ENCODE measurements at places on chromosomes 5 and 9. TPM values are rescaled to one million over a fixed set of nuclear protein-coding genes. Genes with fewer than 3 reads are reported as not detected.
A peak's percentile ranks its signal among the peaks of the same experiment; 100 is the strongest.

MRPL50 gene
- total RNA-seq = 33.9 TPM

- no peak for DNase-seq
Measured at GRCh38 chr9:75918154-75918553, 27.7 kb downstream of the PCSK5 start.

LRRTM2 gene
- 2.1 TPM for total RNA-seq

DNA sequence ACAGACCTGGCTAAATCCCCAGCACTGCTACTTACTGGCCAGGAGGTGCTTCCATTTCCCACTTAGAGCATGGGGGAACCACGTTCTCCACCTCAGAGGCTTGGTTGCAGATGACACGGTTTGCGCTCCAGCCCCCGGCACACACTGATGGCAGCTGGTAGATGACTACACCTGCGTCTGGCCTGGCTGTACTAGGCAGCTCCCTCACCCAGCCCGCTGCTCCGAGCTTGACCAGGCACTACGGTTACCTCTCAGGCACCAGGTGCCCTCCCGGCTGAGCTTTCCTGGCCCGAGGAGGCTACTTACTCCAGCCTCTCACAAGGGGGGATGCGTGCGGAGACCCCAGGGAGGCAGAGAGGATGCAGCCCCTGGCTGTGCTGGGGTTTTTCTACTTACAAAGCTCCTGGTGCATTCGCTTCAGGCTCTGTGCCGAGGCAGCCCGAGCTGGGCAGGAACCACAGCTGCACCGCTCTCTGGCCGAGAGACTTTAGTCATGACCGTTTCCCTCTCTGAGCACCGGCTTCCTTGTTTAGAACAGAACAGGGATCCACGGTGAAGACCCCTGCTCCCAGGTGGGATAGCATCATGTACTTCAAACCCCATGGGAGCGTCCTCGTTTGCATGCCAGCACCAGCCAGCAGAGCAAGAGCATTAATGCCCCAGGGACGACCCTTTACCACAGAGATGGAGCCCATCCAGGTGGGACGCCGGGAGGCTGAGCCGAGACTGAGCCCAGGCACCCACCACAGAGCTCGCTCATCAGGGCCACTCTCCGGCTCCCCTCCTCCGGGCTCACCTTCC, 7.6 kb upstream of the GBGT1 start:
- no peak for DNase-seq

GRCh38 chr5:55159763-55160492, at the start of gene GPX8:
Gene GPX8 (plus strand): TSS chr5:55160171. CDS start chr5:55160193, 22 bp downstream.
- peak; percentile 86 for DNase-seq

- no peak for DNase-seq
Measured at GRCh38 chr5:81850501-81851357, 99.8 kb upstream of the SSBP2 start.

C7 gene
- 4.0 TPM for total RNA-seq

FBXW2 gene
- 26.4 TPM for total RNA-seq

DNA sequence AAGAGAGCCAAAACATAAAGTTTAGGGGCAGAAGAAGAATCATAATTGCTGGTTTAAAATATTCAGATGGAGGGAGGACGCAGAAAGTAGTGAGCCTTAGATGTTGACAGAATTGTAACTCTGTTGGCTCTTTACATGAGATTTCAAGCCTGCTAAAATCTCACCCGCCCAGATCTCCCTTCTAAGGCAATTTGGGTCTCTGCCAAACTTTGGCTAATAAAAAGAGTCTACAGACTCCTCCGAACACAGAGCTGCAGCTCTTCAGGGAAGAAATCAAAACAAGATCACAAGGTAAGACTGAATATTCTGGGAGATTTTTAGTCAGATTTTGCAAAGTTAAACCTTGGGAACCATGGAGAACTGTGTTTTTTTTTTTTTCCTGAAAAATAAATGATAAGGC, at the start of gene IL33:
IL33 (plus strand) TSS at position 246 of the 400 bp plus-strand sequence. CDS start 25,888 bp downstream, outside the sequence.
- DNase-seq = no peak

- DNase-seq = no peak
Measured at GRCh38 chr9:96113032-96113431, 188.9 kb downstream of the HSD17B3 start.

DNA sequence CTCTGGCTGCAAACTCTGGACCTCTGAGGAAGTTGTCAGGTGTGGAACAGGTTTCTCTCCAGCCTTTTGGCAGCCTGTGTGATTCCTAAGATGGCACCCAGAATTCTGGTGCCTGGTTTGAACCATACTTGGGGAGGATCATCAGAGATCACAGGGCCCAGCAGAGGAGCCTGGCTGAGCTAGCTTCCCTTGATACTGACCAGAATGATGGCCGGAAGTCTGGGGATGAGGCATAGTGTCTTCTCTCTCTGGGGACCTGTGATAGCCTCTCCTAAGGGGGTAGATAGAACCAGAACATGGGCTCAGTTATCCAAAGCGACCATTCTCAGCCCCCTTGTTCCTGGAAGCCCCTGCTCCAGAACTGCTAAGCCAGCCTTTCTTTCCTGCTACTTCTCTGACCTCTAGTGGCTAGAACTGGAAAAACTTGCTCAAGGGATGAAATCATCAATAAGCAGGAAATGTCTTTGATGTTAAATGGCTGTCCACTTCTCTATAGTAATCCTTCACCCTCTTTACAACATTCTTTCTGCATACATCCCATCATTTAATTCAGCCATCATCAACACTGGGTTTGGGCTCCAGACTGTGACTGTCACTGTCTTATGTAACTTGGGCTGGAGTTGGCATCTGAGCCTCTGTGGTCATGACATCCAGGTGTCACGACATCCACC, 55.1 kb downstream of the C9orf152 start:
- peak; percentile 76 for DNase-seq

All from SK-MEL-5 (cell line).